Activated naive CD4-positive, alpha-beta T cell (primary cell): ENCODE measurements at places on chromosomes 7 and 10.

DNA sequence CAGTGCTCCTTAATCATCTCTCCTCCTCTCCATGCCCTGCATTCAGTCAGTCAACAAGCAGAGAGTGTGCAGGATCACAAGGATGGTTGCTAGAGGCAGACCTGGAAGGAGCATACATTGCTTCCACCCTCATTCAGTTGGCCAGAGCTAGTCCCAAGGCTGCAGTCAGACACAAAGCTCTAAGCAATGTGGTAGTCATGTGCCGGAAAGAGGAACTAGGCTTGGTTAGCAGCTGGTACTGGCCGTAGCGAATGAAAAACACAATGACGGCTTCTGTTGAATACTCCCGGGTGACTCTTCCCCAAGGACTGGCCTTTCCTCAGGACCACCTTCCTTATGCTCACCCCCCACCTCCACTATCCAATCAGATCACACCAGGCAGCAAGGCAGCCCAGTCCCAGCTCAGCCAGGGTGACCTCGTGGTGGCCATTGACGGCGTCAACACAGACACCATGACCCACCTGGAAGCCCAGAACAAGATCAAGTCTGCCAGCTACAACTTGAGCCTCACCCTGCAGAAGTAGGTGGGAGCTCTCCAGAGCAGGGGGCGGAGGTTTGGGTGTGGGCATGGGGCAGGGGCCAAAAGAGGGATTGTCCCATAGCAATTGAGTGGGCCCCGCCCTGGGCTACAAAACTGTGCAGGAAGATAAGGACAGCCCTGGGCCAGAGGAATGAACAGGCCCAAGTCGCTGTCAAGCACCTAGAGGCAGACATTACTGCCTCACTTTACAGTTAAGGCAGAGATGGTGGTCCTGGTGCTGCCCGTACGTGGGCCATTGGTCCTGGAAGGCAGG lies 10.9 kb downstream of the LDB3 start:
- no peak for DNase-seq

GRCh38 chr7:152462995-152463708 lies 27.3 kb upstream of the KMT2C start:
- no peak for DNase-seq

DNA sequence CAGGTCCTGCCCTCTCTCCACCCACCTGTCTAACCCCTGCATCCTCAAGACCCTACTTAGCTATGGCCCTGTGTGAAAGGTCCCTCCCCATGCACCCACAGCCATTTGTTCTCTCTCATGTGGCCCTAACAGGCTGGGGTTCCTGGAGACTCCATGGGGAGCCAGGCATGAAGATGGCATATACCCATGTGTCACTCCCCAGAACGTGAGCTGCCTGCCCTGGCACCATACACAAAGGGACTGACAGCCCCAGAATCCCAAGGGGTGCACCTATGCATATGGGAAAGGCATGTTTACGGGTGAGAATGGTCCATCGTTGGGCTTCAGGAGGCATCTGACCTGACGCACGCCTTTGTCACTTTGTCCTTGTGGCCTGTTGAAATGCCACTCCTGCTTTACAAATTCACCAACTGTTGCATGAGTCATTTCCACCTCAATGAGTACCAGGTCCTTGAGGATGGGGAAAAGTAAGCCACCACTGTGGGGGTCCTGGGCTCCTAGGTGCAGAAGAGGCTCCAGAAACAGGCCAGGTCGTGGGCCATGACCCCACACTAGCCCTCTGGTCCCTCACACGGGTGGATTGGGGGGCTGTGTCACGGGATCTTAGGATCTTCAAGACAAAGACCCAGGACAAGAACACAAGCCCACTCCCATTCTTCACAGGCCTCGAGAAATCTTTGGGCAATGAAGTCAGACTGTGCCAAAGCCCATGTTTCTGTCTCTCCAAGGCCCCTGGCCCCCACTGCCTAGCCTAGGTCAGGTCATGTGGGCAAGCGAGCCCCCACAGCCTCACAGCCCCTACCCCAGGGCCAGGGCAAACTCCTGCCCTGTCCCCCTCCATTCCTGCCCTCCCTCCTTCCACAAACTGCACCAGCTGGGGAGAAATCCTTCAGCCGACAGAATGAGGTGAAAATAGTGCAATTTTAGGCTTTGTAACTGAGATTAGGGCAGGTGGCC lies 8.6 kb downstream of the GPRIN2 start:
- no peak for DNase-seq

DNA sequence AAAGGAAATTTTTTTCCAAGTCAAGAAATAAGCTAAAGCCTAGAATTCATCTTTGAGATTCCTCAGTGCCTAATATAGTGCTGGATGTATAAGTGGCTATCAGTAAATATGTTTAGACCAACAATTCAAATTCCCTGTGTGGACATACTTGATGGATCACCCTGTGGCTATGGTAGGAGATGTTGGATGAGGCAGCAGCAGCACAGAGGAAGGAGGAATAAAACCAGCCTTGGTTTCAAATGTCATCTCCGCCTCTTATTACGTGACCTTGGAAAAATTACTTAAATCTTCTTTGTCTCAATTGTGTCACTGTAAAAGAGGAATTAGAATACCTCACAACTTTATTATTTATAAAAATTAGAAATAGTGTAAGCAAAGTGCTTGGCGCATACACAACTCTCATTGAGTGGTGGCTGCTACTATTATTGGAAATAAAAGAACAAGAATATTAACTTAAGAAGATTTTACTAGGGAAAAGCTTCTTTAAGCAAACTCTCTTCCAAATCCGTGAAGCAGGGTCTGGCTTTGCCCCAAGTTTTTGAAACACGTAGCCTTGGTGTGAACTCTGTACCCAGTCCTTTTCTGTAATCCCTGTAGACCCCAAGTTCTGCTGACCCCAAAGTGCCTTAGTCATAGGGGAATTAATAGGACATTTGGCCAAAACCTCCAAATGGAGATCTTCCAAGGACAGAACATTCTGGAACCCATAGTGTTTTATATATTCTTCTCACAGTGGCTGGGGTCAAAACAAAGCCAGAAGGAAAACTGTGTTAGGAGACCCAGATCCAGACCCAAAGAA lies 283.8 kb downstream of the PTEN start:
- no peak for DNase-seq

GRCh38 chr7:79334334-79334733 lies 119.1 kb downstream of the MAGI2 start:
- no peak for DNase-seq

DNA sequence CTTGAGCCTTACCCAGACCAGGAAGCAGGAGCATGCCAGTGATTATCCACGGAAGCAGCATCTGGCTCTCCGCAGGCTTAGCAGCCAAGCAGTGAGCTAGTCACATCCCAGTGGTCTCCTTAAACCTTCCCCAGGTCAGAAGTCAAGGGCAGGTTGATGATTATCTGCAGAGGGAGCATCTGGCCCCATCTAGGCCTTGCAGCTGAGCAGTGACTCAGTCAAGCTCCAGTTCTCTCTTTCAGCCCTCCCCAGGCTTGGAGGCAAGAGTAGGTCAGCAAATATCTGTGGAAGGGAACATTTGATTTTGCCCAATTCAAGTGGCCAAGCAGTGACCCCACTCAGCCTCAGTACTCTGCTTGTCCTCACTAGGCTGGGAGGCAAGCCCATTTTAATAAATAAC lies 61.6 kb downstream of the ANKRD7 start:
- no peak for DNase-seq

DNA sequence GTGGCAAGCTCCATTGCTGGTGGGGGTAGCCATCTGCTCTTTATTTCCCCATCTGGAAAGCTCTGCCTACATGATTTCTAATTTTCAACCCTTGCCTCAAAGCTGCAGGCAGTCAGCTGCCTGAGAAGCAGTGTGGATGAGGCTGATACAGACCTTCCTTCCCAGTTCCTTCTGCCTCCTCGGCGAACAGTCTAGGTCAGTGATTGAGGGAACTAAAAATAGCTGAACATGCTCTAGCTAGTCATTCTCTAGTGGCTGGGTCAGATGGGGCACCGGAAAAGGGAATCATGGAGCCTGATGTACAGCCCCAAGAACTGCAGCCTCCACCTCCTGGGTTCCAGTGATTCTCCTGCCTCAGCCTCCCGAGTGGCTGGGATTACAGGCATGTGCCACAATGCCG lies 48.7 kb downstream of the NAMPT start:
- no peak for DNase-seq

DNA sequence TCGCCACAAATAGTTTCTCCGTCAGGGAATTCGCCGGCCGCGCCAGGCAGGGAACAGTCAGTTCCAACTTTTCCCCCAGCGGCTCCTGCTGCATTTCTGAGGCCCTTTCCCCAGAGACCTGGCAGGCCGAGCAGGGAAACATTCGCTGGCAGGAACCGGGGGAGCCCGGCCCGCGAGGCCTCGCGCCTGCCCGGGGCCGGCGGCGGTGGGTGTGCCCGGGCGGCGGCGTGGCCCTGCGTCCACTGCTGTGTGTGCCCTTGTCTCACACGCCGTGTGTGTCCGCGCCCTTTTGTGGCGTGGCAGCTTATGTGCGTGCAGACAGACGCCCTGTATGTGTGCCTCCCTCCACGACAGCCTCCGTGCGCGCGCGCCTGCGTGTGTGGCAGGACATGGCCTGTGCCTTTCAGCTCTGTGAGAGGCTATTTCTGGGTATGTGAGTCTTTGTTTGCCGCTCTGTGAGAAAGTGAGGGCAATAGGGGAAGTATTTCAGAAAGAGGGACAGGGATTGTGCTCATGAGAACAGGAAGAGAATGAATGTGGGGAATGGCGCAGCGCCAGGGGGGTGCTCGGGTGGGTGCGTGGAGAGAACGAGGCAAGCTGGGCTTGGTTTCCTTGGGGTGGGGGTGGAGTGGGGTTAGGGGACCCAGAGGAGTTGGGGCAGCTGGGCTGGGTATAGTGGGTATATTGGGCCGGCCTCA lies 689 bp upstream of the SMARCD3 start:
- DNase-seq = no peak

- DNase-seq = no peak
Observed at GRCh38 chr7:145398758-145399157, 562.9 kb upstream of the TPK1 start.

GRCh38 chr7:158074896-158075632 lies 512.6 kb downstream of the PTPRN2 start:
- DNase-seq = no peak

DNA sequence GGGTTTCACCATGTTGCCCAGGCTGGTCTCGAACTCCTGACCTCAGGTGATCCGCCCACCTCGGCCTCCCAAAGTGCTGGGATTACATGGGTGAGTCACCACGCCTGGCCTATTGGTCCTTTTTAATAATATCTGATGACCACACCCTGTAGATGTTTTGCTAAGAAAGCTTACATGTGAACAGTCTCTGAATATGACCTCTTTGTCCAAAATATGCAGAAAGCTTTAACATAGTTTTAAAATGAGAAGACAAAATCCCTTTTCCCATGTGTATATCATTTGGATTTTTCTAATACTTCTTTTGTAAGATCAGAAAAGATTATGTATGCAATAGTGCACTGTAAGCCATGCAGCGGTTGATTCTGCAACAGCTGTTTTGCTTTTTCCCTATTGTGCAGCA lies 38.5 kb downstream of the MCU start:
- DNase-seq = no peak

DNA sequence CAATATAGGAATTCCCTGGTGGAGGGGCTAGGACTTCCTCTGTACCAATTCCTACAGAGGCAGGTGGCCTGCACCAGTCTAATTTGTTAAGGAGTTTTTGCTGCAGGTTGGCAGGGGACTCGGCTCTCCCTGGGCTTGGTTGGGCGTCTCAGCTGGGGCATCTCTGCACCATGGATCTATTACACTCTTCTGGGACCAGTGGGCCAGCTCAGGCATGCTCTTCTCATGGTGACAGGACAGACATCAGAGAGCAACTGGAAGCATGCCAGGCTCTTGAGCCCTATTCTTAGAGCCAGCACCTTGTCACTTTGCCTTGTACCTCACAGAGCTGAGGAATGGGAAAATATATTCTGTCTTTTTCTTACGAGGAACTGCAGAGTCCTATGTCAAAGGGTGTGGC lies 74.6 kb downstream of the SH2D4B start:
- no peak for DNase-seq

DNA sequence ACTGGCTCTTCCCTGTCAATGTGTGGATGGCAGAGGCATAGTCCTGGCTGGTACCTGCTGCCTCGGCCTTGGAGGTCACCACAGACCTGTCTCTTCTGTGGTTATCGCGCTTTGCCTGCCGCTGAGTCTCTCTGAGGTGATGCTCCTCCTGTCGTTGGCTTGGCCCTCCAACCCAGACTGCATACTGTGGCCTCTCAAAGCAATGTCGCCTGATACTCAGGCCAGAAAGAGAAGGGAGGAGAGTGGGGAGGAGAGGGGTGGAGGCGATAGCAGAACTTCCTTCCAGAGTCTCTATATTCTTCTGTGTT lies 133.2 kb upstream of the KCNMA1 start:
- DNase-seq = no peak

DNA sequence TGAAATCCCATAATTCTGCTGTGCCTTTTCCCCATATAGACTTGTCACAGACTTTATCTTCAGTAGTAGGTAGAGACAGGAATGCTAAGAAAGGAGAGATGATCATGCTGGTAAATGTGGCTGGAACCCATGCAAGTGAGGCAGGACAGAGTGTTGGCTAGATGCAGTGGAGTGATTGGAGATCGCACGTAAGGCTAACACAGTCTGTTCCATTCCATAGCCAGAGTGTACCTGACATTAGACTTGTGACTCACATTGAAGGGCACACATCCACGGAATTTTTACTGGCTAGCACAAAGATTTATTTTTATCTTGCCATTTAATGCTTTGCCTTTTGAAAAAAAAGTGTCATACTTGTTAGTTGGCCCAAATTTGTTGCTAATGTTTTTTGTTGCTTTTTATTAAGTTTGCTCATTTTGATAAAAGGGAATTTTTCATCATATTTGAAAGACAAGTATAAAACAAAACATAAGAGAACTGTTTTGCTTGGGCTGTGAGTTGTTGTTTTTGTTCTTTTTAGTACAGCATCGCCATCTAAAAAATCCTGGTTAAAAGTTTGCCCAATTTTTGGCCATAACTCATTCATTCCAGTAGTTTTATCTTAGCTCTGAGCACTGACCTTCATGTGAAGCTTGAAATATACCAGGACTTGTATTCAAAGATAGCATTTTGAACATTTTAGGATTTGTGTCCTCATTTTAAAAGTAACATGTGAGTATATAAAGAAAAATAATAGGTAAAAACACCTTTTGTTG lies 81.0 kb downstream of the CPED1 start:
- DNase-seq = no peak

DNA sequence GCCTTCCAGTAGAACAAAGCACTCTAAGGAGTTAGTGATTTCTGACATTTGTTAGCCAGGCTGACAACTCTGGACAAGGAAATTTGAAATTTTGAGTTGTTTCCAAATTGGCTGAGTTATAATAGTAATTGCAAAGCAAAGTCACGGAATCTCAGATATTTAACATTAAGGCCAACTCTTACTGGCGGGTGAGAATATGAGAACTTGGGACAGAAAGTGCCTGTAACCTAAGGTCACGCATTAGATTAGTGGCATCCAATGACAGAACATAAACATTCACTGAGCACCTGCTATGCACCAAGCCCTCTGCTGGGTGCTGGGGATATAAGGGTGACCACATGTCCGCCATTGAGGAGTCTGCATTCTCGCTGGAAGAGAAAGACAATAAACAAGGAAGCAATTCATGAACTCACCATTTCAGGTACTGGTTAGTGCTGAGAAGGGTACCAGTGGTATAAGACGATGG lies 45.5 kb upstream of the CHST15 start:
- no peak for DNase-seq
